Stimulated activated CD8-positive, alpha-beta memory T cell treated with anti-CD3 and anti-CD28 coated beads, Interleukin-15, amount 100 ng/mL, for 48 hours (primary cell): ENCODE measurements at places on chromosomes 12 and 14.

- no peak for DNase-seq
Measured at GRCh38 chr12:51371295-51371953, 19.8 kb downstream of the GALNT6 start.

GRCh38 chr12:79414252-79414651 lies 276.5 kb downstream of the PAWR start:
- DNase-seq, result no peak

DNA sequence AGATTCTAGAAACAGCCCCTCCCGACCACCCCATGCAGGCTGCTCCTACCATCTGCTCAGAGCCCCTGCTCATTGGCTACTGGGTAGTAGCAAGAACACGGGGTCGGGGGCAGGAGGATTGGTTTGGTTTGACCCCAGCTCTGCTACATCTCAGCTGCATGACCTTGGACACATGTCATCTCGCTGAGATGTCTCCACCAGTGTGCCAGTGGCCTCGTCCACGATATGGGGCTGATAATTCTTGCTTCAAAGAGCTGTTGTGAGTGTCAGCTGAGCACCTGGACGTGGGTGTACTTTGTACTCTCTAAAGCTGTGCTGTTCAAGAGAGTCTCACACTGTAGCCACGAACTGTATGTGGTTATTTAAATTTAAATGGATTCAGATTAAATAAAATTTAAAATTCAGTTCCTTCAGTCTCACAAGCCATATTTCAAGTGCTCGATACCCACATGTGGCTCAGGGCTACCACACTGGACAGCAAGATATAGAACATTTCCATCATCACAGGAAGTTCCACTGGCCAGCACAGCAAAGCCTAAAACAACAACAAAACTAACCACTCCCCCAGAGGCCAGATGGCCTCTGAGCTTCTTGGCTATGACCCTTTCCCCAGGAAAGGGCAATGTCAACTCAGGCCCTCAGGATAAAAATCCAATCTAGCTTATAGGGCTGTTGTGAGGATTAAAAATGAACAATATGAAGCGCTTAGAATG lies 18.6 kb downstream of the LTBP2 start:
- DNase-seq, result no peak

- DNase-seq, result no peak
Measured at GRCh38 chr12:76505050-76505449, 54.5 kb downstream of the OSBPL8 start.

GRCh38 chr12:104623883-104624282 lies 167.1 kb downstream of the CHST11 start:
- DNase-seq, result no peak

GRCh38 chr14:30153717-30154116 lies 226.1 kb upstream of the PRKD1 start:
- no peak for DNase-seq

DNA sequence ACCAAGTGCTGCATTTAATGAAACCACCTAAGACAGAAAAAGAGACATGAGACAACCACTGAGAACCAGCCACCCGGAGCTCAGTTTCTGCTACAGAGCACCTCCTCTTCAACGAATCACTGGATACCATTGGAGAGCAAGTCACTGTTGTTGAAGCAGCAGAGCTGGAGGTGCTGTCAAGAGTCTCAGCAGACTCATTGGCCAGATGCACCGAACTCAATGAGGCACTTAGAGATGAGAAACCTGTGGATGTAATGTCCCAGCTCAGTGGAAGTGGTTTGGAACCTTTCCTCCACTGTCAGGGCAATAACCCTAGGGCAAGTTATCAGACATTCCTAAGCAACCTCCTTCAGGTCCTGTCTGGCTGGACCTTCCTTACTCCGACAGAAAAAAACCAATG lies 13.1 kb downstream of the NPC2 start:
- no peak for DNase-seq
